ENCODE measurements at places on chromosomes 12 and 14. TPM values are rescaled to one million over a fixed set of nuclear protein-coding genes. Genes with fewer than 3 reads are reported as not detected.

Gene PTPRQ
- total RNA-seq = not detected

Gene RIMBP2
- not detected for total RNA-seq

Gene ASCL1
- total RNA-seq = not detected

Gene GPR135
- total RNA-seq = 0.91 TPM

Gene NR1H4
- total RNA-seq = not detected

DNA sequence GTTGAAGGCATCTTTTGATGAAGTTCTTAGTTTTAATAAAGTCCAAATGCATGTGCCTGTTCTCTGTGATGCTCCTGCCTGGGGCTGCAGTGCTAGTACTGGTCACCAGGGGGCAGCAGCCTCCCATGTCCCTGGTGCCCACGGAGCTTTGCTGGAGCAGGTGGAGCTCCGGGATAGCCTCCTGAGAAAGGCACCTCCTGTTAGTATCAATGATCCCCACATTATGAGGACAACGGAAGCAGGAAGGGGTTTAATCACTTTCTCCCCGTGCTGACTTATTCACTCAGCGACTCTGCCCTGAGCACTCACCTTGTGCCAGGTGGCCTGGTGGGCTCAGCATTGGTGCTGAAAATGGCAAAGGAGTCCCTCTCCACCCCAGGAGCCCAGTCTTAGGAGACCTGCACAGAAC is 123.0 kb upstream of the PZP start:
- peak; percentile 78 for DNase-seq

GRCh38 chr12:131385313-131386166 is 325.4 kb upstream of the SFSWAP start:
- DNase-seq = no peak

DNA sequence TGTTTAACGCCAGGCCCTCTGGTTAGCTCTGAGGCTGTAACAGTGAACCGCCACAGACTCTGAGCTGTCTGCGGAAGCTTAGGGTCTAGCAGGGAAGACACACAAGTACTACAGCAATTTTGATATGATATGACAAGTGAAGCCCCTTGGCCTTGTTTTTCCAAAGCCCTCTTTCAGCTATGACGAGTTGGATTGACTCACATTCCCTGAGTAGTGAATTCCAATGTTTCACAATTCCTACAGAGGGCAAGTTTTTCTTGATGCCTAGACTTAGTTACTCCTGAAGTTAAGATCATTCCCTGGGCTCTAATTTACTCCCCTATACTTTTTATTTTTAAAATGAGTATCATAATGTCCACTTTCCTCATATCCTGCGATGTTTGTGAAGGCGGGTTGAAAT is 53.3 kb upstream of the CISTR start:
- DNase-seq = no peak

- peak; percentile 89 for DNase-seq
Observed at GRCh38 chr12:57243521-57244311, 7.3 kb downstream of the STAC3 start.

DNA sequence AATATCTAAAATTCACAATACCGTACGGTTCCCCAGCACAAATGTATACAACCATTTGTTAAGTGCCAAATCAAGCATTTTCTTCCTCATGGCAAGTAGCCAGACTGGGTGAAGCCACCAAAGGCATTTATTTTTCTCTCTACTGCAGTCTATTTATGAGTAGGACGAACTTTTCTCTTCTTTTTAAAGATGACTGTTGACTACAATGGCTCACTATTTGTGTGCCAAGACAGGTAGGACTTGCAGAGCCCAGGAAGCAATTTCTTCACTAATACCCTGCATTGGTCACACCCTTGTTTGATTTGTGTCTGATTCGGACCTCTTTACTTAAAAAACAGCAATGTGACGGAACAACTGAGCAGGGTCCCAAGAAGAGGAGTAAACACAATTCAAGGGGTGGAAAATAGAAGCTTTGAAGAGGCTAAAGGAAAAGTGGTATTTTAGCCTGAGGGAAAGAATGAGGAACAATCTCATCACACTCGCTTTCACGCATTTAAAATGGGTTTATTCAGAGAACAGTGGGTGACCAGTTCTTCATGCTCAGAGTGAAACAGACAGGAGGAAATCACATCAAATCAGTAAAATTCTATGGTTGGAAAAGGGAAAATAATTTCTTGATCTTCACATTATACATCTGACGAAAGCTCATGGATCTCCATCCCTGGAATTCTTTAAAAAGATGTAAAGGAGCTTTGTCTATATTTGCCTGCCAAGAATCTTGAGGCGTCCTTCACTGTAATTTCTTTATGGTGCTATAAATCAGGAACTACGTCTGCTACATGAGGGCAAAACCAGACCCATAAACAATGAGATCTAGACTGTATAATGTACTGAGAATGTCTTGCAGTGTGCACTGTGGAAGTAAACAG is 183.8 kb downstream of the PPM1H start:
- no peak for DNase-seq

DNA sequence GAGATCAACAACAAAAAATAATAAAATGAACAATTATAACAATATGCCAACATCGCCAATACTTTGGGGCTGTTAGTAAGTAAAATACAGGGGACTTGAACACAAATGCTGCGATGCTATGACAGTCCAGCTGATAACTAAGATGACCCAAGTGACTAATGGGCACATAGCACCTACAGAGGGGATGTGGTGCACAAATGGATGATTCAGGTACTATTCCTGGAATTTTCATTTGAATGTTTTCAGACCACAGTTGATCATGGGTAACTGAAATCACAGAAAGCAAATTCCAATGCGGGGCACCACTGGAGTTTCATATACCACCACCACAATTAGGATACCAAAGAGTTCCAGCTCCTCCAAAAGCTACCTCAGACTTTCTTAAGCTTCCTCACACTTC is 82.9 kb downstream of the RCOR1 start:
- DNase-seq = no peak

- no peak for DNase-seq
Observed at GRCh38 chr14:100828031-100828769, 2.3 kb downstream of the MEG3 start.

Data from CD4-positive, alpha-beta T cell (primary cell).